ENCODE measurements at places on chromosomes 3 and 15.

DNA sequence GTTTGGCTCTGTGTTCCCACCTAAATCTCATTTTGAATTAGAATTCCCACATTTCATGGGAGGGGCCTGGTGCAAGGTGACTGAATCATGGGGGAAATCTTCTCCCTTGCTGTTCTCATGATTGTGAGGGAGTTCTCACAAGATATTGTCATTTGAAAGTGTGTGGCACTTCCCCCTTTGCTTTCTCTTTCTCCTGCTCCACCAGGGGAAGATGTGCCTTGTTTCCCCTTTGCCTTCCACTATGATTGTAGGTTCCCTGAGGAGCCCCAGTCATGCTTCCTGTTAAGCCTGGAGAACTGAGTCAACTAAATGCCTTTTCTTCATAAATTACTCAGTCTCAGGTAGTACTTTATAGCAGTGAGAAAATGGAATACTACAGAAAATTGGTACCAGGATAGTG is 157.2 kb upstream of the TPRG1 start:
- no peak for DNase-seq

DNA sequence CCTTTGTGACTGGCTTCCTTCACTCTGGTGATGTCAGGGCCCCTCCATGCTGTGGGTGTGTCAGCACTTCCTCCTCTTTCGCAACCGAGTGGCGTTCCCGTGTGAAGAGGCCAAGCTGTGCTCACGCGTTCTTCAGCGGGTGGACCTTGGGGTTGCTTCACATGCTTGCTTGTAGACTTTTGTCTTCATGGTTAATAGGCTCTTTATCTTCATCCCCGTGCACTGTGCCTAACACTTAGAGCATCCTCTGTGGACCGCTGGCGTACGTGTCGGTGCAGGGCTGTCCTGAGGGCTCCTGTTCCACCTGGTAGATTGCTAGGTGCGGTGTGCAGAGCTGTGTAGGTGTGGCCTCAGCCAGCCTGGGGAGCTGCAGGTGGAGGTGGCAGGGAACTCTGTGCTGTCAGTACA is 182.3 kb downstream of the OR4M2 start:
- DNase-seq: no peak

GRCh38 chr3:79598594-79598993 is 169.2 kb downstream of the ROBO1 start:
- no peak for DNase-seq

DNA sequence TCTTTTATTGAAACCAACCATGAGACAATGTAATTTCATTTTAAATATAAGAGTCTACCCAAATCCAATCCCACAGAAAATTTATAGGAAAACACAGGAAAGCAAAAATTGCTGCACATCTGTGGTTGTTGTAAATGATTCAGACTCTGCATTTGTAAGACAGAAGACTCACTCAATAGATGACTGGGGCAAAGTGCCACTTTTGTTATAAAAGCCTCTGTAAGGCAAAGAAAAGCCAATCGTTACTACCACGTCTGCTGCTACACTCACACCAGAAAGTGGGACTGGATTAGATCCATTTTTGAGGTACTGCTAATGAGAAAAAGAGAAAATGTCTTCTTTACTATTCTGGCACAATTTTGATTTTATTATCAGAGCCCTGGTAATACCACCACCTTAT is 74.9 kb downstream of the SEMA6D start:
- DNase-seq: no peak

GRCh38 chr3:170410428-170411029 is 8.1 kb upstream of the CLDN11 start:
- DNase-seq: no peak

DNA sequence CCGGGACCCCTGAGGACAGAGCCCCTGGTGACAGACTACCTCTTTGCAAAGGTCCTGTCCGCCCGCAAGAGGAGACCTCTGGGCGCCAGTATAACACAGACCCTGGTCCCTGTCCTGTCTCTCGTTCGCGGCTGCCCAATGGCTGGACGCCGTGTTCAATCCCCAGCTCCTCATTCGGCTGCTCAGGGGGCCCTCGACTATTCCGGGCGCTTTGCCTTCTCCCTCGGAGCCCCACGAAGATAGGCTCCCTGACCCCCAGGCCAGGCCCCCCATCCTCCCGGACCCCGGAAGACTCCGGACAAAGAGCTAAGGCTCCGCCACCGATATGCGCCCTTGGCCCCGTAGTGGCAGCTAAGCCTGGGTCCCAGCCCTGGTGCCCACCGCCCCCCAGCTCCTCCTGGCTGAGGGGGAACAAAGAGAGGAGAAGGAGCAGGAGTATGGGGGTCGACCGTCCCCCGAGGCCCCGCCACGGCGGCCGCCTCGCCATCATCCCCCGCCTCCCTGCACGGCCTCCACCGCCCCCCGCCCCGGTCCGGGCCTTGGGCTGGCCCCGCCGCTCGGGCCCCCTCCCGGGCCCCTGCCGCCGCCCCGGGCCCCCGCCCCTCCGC is 437 bp downstream of the CELSR3 start:
- DNase-seq: no peak

GRCh38 chr3:8757551-8758518 is 11.6 kb downstream of the OXTR start:
- no peak for DNase-seq

DNA sequence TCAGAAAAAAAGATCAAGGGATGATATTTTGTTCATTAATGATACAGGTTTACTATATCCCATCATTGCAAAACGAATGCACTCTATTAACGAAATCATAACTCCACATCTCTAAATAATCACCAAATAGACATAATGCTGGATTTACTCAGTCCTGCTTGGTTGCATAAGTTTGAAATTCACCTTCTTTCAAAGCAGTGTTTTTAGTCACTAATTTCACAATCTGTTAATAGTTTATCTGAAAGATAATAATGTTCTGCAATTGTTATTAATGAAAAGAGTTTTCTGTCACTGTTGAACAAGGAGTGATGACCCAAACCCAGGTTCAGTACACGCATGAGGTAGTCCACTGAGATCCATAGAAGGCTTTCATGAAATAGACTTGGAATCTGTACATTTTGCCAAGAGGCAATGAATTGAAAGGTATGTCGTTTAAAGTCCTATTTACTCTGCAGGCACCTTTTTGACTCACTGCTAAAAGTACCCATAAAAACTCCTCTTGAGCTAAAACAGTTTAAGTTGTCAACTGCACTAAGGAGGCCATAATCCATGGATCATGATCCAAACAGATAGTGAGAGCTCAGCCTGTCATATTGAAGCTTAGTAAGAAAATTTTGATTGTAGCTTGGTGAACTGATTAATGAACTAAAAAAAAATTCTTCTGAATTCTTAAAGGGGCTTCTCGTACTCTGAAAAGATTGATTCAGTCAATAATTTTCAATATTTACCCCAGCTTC is 75.6 kb upstream of the MBNL1 start:
- DNase-seq: no peak

- no peak for DNase-seq
These were observed 393.3 kb downstream of the PLCL2 start for GRCh38 chr3:17278006-17278405.

DNA sequence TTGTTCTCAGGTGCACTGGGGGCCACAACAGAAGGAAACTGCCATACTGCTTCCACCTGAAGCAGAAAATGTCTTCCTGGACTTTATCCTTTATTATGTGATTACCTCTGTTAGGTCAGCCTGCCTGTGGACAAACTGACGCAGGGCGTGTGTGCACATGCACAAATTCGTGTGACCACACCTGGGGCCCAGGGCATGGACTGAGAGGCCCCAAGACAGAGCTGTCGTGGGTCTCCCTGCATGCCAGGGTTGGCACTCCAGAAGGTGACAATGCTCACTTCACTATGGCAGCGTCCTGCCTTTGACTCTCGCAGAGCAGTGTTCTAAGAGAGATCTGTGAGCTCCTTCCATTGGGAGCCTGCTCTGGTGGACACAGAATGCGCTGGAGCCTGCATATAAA is 34.5 kb downstream of the CCDC12 start:
- DNase-seq: no peak

DNA sequence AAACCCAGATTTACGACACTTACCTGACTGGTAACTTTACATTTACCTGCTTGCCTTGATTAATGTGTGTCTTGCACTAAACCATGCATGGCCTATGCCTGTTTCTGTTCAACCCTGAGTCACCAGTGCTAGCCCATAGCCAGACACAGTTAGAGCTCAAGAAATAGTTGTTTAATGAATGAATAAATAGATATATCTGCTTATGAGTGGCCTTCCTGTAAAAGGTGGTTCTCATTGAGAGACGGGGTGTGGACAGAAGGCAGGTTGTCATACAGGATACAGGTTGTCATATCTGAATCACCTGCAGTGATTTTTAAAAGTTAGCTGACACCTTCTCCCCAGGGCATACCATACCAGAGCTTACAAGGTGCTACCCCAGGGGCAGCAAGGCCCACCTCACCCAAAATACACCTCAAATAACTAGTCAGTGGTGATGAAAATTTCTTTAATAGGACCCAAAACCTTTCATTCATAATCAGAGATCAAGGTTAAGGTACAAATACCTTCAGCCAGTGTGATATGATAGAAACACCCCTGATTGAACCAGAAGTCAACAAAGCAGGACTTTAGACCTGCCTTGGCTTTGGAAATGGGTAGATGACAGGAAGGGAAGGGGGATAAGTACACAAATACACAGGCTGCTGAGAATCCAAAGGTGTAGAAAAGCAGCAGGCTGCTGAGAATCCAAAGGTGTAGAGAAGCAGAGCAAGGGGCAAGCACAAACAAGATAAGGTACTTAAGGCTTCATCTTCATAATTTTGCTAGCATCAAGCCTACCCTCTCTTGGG is 45.4 kb upstream of the TSC22D2 start:
- DNase-seq: no peak

DNA sequence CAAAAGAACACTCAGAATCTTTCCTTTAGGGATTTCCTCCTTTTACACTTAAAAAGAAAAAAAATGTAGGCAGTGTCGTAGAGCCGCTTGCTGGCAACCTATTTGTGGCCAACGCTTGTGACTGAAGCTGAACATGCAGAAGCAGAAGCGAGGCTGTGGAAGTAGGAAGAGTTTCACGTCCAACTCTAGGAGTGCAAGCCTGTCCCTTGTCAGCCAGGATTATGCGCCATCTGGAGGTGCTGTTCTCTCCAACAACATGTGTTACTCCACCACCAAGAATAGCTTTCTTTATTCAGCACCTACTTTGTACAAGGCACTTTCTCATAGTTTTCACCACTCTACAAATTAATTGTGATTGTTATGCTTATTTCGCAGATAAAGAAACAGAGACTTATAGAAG is 223.2 kb upstream of the LMCD1 start:
- no peak for DNase-seq

DNA sequence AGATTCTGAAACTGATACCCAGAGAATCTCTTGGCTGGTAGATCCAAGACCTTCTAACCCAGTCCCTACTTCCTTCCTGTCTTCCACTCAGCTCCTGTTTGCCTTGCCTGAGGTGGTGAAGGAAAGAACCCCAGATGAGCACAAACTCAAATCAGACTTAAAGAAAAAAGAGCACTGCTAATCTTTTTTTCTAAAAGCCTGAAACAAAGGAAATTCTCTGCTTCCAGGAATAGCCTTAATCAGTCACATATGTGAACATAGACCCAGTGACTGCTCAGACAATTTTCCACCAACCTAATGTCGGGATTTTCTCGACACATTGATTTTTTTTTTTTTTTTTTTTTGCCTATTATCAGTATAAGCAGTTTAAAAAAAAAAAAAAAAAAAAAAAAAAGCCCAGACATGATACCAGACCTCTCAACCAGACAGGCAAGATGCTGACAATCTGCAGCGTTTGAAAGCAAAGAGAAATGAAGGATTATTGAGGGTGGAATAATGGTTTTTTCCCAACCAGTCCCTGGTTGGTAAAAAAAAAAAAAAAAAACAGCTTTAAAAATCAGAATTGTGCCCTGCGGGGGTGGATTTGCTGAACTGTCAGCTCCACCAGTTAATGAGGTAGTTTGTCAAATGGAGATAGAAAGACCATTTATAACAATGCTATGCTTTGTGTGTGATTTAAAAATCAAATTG is 256.8 kb upstream of the RARB start:
- DNase-seq: no peak

GRCh38 chr3:153268564-153269279 is 106.7 kb downstream of the RAP2B start:
- no peak for DNase-seq

DNA sequence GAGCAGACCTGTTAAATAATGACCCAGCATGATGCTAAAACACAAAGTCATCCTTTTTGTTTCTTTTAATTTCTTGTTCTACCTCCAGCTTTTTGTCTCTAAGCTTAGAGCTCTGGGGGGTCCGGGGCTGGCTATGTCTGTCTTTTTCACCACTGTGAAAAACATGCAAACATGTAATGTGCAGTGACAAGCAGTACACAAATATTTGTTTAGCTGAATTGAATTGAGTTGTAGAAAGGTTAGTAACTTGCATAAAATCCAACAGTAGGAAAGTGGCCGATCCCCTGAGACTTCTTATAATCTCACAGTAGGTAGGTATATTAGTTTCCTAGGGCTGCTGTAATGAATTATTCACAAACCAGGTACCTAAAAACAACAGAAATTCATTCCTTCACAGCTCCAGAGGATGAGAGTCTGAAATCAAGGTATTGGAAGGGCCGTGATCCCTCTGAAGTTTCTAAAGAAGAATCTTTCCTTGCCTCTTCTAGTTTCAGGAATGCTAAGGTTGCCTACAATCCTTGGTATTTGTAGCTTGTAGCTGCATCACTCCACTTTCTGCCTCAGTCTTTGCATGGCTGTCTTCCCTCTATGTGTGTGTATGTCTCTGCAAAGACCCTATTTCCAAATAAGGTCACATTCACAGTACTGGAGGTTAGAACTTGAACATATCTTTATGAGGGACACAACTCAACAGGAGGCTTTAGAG is 32.7 kb downstream of the ARL14 start:
- no peak for DNase-seq

GRCh38 chr3:154926721-154927120 is 153.4 kb upstream of the MME start:
- DNase-seq: no peak

GRCh38 chr3:193212844-193213243 is 28.2 kb upstream of the PLAAT1 start:
- DNase-seq: no peak

- no peak for DNase-seq
These were observed 468.0 kb upstream of the GBE1 start for GRCh38 chr3:82229397-82229796.

DNA sequence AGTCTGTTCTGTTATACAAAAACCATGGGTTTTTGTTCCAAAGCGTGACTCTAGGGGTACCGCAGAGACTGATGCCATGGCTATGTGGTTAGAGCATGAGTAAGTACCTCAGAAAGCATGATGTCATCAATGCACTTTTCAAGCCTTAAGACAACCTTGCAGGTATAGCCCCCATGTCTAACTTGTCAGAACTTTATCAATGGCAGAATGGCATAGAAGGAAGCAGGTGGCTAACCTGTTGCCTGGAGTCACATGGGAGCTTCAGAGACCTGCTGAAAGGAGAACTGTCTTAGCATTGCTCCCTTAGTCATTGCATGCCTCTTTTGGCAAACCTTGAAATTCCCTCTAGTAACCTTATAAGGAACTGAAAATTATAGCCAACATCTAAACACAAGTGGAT is 52.5 kb downstream of the EOMES start:
- DNase-seq: no peak

GRCh38 chr3:157384491-157384890 is 52.2 kb upstream of the PTX3 start:
- no peak for DNase-seq

All from NCI-H1417 treated with DMSO at 0.1 percent for 48 hours (cell line).